RCC 7860 (cell line): ENCODE measurements at places on chromosomes 13 and 19.

DNA sequence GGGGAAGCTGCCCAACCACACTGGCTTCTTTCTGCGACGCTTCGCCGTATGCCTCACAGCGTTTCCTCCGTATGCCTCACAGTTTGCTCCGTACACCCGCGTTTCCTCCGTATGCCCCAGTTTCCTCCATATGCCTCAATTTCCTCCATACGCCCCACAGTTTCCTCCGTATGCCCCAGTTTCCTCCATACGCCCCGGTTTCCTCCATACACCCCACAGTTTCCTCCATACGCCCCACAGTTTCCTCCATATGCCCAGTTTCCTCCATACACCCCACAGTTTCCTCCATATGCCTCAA is 22.6 kb downstream of the GAS6 start:
- no peak for DNase-seq

DNA sequence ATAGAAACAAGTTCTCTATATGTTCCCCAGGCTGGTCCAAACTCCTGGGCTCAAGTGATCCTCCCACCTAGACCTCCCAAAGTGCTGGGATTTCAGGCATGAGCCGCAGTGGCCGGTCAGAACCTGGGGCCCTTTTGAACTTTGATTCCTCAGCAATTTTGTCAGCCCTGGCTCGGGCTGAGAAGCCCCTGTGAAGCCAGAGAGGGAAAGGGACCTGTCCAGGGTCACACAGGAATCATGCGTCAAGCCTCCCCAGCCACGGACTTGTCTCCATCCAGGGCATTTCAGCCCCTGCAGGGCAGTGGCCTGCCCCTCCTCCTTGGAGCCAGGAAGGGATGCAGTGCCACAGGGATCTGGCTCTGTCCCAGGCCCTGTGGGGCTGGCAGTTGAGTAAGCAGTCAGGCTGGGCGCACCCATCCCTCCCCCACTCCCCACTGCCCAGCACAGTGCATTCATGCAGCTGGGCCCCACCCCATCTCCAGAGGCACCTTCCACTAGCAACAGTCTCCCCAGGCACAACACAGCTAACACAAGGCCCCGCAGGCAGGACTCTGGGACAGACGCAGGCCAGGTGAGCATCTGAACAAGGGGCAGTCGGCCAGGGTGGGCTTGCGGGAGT is at the start of gene CAPS:
Gene CAPS (plus strand): TSS at position 516 of the 619 bp plus-strand sequence. CDS start 153 bp downstream, outside the sequence.
- DNase-seq = peak; percentile 80

- no peak for DNase-seq
Measured at GRCh38 chr19:51511353-51511752, 9.8 kb upstream of the SIGLEC12 start.

DNA sequence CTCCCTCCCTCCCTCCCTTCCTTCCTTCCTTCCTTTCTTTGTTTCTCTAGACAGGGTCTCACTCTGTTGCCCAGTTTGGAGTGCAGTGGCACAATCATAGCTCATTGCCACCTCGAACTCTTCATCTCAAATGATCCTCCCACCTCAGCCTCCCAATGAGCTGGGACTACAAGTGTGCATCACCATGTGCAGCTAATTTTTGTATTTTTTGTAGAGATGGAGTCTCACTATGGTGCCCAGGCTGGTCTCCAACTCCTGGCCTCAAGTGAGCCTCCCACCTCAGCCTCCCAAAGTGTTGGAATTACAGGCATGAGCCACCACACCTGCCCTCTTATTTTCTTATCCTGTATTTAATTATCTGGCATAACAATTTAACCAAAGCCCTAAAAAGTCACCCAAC is 4.4 kb downstream of the UPK1A start:
- no peak for DNase-seq

DNA sequence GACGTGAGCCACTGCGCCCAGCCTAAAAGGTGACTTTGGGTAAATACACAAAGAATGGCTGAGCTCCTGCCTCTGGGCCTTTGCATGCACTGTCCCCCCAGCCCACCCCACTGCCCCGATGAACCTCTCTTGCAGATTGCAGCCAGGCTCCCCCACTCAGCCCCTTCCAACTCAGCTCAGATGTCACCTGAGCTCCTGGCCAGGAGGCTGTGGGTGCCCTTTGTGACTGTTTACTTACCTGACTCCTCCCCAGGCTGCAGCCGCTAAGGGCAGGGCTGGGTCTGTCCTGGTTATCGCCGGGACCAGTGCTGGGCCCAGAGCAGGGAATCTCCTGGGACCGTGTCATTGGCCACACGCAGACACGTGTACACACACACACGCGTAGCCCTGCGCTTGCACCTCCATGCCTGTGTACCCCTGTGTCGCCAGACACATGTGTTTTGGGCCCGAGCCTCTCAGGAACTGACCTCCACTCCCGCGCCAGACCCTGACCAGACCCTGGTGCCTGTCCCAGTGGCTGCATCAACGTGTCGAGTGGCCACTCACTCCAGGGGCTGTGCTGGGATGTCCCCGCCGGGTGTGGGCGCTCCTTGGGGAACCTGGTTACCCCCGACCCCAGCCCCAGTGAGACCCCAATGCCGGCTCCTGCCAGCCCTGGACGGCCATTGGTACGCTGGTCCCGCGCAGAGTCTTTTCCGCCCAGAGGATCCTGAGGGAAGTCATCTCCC is 18.7 kb downstream of the EFNA2 start:
- DNase-seq = no peak

DNA sequence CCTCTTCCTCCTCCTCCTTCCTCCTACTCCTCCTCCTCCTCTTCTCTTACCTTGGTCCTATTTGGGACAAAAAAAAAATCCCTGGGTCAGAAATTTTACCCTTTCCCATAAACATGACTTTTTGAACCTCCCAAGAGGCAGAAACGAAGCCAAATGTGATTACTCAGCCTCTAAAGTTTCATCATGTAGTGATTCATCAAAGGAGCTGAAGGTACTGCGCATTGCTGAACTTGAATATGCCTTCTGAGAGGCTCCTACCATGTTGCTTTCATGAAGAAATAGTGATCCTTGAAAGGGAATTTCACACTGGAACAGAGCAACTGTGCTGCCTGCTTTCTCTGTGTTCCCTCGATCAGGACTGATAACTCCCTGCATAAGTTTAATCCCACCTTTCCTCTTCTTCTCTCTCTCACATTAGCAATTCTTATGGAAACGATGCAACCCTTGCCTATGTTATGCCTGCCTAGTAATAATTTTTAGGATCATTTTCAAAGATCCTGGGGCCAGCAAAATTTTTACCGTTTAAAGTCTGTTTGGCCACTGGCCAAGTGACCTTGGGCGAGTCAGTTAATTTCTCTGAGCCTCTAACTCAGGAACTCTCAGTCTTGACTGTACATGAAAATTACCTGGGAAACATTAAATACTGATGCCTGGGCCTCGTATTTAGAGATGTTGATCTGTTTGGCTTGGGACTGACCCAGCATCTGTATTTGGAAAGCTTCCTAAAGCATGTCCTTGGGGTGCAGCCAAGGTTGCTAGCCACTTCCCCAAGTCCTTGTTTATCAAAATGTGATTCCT is 149.5 kb downstream of the DCT start:
- peak; percentile 68 for DNase-seq

GRCh38 chr13:50396001-50396400 is 380.8 kb downstream of the KCNRG start:
- DNase-seq = no peak

- no peak for DNase-seq
Measured at GRCh38 chr13:27991881-27992280, 3.4 kb upstream of the URAD start.

DNA sequence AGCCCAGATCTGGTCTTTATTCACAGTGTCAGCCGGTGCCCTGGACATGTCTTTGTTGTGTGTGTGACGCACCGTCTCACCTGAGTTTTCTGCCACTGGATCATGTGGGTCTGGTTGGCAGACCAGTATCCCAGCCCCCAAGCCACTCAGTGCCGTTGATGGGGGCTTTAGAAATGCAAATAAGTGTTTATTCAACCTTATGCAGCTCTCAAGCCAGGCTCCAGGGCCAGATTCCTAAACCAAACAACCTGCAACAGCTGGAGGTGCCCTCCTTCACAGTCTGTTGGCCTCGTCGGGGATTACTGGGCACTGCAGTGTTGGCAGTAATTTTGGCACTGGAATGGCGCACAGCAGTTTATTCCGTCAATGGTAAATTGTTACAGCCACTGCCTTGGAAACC is 21.6 kb downstream of the FAM124A start:
- DNase-seq = no peak

DNA sequence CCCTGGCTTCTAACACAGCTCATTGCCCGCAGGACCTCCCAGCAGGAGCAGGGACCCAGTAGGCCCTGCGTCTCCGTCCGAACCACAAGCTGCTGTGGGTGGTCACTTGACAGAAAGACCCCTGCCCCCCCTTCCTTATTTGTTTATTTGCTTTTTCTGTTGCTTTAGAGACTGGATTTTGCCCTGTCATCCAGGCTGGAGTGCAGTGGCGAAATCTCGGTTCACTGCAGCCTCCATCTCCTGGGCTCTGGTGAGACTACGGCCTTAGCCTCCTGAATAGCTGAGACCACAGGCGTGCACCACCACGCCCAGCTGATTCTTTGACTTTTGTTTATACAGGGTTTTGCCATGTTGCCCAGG is 7.6 kb upstream of the PTBP1 start:
- no peak for DNase-seq

- no peak for DNase-seq
Measured at GRCh38 chr19:1799695-1800342, 12.3 kb downstream of the ATP8B3 start.

- no peak for DNase-seq
Measured at GRCh38 chr19:48296963-48297734, 27.3 kb downstream of the ZNF114 start.

DNA sequence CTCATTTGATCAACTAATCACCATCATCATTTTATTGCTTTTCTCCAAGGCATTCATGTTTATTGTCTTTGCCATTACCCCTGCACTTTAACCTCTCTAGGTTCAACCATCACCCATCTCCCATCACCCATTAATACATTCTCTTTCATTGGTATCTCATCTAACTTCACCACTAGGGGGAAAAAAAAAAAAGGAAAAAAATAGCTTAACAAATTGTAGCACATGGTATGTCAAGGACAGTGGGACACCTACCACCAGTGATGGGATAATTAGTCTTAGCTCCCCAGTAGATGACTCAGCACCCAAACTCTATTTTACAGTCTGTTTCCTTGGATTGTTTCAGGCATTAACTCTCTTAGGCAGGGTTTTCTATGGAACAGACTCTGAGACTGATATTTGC is 1770.2 kb upstream of the MIR17HG start:
- no peak for DNase-seq

DNA sequence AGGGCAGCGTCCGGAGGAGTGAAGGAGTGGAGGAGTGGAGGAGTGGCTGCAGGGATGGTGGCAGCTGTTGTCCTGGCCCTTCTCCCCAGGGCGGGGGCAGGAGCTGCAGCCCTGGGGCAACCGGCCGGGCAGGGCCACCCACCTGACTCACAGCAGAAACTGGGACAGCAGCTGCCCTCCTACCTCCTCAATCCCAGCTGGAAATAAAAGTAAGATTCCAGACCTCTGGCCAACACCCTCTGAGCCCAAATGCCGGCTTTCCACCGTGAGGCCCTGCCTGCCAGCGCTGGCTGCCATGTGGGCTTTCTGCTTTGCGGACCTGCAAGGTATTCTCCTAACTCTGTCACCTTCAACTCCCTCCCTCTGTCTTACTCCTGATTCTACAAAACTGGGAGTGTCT is 3.3 kb upstream of the CLPP start:
- DNase-seq = no peak

DNA sequence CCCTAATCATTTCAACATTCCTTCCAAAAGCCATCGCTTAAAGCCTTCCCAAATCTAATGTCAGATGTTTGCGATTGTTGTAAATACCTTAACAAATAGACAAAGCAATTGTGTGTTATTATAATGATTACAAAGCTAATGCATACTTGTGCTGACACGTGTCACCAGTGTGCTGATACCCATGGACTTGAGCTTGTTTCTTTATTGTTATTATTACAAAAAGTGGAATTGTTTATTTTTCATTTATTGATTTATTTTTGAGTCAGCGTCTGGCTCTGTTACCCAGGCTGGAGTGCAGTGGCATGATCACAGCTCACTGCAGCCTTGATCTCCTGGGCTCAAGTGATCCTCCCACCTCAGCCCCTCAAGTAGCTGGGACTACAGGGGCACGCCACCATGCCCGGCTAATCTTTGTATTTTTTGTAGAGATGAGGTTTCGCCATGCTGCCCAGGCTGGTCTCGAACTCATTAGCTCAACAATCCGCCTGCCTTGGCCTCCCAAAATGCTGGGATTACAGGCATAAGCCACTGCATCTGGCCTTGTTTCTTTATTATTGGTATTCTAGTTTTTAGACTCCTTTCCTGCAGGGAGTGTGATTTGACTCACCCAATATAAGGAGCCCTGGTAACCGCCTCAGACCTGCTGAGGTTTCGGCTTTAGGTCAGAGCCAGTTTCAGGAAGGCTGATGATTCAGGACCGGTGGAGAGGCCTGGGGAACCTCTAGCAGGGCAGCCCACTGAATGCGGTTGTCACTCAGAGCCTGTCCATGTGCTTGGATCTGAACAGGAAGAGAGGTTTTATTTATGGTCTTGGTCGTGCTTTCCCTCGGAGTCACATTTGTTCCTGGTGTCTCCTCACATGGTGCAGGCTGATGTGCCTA is 2.1 kb upstream of the FBXO17 start:
- peak; percentile 92 for DNase-seq

DNA sequence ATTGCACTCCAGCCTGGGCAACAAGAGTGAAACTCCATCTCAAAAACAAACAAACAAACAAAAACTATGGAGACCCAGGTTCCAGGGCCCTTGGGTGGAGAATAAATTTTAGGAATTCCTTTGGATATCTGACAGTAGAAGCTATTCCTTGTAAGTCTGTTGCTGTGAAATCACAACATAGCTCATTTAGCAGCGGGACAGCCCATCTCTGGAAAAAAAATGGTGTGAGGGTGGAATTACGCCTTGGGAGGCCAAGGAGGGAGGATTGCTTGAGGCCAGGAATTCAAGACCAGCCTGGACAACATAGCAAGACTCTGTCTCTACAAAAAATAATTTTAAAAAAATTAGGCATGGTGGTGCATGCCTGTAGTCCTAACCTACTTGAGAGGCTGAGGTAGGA is 15.7 kb downstream of the HMGB1 start:
- no peak for DNase-seq

DNA sequence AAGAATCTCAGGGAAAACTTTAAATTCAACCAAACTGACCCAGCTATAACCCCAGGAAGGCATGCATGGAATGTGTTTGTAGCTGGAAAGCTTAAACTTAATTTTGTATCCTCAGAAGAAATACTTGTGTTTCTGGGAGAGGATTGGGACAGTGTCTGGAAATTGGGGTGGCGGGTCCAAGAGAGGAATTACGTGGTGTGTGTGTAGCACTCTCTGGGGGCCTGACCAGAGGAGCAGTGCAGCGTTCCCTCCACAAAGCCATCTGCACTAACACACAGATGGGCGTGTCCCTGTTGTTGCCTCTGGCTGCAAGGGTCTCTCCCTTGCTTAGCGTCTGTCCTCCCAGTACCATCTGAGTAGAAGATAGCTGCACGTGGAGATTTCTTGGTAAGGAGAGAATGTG is 6.4 kb downstream of the GARRE1 start:
- DNase-seq = no peak

GRCh38 chr13:103238441-103238840 is 172.2 kb upstream of the SLC10A2 start:
- DNase-seq = no peak
